NCI-H2029 treated with DMSO at 0.1 percent for 48 hours (cell line): ENCODE measurements at places on chromosomes 16 and 17.

- no peak for DNase-seq
Observed at GRCh38 chr17:7219229-7219811, 316 bp downstream of the DLG4 start.

DNA sequence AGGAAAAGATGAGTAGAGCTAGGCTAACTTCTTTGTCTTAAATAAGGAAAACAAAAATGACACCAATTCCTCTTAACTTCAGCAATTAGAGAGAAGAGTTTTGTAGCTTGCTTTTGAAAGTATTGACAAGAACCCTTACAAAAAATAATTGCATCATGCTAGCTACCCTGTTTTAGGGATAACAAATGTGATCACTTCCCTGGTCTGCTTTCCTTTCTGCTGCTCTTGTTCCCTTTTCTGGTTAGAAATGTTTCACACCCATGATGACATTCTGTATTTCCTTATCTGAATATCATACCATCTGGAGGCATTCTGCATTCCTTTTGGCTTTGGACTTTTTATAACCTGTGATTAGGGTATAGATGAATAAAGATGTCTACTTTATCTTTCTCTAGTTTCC, 9.9 kb upstream of the SMIM36 start:
- DNase-seq, result no peak

GRCh38 chr16:82630688-82631087, 3.9 kb downstream of the CDH13 start:
- DNase-seq, result no peak

DNA sequence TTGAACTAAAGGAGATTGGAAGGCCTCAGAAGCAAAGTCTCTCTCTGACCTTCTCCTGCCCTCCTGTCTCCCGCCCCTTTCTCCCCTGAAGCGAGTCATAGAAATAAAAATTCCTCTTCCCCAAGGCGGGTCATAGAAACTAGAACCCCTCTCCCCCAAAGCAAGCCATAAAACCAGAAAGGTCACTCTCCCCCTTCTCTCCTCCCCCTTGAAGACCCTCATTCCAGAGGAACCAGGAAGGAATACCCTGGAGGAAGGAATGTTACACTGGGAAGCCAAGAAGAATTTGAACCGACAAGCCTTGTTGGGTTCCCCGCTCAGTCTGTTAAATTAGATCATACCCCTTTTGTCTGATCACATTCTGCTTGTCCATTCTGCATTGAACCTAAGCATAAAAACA, 2.7 kb upstream of the GJC1 start:
- DNase-seq, result no peak

GRCh38 chr17:78939615-78940014, 14.4 kb upstream of the TIMP2 start:
- DNase-seq, result no peak

GRCh38 chr17:69223809-69224208, 4.8 kb downstream of the ABCA10 start:
- DNase-seq, result no peak

DNA sequence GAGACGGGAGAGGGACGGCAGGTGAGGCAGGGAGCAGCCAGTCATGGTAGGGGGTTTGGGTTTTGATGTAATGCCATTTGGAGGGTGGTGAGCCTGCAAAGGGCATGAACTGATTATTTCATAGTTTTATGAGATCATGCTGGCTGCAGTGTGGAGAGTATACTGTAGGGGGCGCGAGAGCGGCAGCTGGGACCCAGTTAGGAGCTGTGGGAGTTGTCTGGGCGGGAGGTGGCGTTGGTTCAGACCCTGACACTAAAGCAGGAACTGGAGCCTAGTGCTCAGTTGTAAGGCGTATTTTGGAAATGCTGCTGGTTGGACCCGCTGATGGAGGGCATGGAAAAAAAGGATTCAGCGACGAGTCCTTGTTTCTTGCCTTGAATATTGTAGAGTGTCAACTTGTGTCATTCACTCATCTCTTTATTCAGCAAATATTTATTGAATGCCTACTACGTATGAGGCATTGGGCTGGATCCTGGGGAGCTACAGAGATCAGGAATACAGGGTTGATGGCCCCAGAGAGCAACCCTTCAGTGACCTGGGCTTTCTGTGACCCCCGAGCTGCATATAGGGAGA, 23.7 kb upstream of the KDM8 start:
- no peak for DNase-seq

GRCh38 chr17:45893725-45894021, 681 bp upstream of the MAPT start:
- DNase-seq, result no peak

DNA sequence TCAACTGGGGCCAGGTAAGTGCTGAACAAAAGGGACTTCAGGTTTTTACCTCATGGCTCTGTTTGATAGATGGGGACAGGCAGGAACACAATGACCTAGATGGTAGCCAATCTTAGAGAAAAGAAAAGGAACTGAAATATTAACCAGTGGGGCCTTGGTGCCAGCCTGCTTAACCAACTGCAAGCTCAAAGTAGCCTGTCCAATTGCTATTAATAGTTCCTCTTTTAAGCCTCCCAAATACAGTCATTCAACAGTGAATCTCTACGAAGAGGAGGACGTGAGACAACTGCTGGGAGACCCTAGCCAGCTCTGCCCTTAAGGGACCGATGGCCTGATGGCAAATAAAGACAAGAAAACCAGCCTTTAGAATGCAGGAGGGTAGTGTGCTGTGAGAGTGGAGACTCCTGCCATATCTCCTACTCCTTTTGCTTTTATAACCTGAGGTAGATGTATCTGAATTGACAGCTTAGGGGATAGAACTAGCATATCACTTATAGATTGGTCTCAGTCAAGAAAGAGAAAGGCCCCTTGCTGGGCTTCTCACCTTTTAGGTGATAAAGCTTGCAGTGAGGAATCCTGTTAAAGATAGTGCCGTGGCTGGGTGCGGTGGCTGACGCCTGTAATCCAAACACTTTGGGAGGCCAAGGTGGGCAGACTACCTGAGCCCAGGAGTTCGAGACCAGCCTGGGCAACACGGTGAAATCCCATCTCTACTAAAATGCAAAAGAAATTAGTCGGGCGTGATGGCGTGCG, 28.3 kb downstream of the ARSG start:
- no peak for DNase-seq
